ENCODE measurements at places on chromosomes 13 and 19.

GRCh38 chr13:50677687-50678463 is 165.6 kb downstream of the DLEU7 start:
- DNase-seq: no peak

- no peak for DNase-seq
Observed at GRCh38 chr13:88068316-88068715, 397.1 kb downstream of the SLITRK5 start.

DNA sequence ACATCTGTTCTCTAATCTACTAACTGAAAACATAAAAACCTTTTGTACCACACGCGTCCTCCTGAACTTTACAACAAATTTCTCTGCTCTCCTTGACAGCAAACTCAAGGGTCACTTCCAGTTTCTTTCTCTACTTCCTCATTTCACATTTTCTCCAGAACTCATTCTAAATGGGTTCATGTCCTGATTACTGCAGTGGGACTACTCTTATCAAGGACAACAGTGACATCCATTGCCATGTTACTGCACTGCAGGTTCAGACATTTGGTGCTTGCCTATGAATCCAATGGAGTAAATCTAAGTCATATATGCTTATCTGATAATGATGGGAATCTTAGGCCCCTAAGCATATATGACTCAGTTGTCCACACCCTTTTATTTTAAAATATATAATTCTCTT is 35.3 kb downstream of the FPR3 start:
- no peak for DNase-seq

DNA sequence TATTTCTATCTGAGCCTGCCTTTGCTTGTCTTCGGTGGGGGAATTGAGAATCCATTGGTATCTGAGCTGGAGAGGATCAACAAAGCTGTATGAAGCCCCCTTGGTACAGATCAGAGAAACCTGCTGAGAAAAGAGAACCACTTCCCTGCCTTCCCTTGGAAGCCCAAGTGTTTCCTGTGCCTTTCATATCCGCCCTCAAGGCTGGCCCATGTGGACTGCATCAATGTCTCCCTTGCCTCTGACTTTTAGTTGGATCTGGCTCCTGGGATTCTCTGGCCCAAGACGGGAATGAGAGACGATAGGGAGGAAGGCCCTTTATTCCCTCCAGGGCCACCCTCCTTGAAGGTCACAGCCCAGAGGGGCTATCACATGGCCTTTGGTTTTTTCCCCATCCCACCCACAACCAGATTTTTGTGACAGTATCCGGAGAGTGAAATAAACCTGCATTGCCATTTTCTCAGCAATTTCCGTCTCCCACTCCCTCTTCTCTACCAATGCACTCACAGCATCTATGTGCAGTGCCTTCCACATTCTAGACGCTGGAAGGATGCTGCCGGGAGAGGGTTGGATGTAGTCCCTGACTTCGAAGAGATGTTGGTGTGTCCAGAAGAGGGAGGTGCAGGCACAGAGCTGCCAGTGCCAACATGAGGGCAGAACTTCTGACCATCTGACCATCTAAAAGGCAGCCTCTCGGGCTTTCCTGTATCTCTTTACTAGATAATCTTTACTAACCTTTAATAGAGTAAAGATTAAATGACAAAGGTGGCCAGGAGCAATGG is 63.8 kb downstream of the KCTD15 start:
- DNase-seq: no peak

- no peak for DNase-seq
Observed at GRCh38 chr19:54392105-54392504, 23.2 kb upstream of the TTYH1 start.

DNA sequence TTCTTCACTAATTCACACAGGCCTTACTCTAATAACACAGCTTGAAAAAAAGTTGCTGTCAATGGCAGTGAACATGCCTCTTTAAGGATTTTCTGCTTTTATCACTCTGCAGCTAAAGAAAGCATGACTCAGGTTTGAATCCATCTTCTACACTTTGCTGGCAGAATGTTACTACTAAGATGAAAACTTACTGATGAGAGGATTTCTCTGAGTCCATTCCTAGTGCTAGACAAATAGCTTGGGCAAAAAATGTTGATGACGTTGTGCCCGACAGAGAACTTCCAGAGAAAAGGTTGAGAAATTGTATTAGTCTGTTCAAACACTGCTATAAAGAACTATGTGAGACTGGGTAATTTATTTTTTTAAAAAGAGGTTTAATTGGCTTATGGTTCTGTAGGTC is 572.0 kb downstream of the IRS2 start:
- no peak for DNase-seq

GRCh38 chr13:110484290-110485048 is 77.1 kb downstream of the RAB20 start:
- DNase-seq: no peak

Data from activated CD4-positive, alpha-beta memory T cell treated with anti-CD3 and anti-CD28 coated beads for 36 hours (primary cell).